ENCODE measurements at places on chromosomes 4 and X.

DNA sequence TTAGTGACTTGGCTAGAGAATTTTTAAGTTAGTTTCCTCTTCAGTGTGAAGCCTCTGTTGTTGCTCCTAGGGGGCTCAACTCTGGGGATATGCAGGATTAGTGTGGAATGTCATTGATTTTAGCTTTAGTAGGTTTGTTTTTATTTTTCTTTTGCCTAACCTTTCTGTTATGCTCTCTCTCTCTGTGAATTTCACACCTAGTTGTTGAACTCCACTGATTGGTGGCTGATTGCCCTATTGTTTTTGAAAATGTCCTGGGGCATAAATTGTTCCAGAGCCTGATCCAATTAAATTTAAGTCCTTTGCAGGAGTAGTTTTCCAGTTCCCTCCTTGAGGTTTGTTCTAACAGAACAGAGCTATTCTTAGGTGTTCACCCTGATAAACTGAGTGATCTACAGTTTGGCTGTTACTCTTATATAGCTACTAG lies 393.3 kb upstream of the CTSO start:
- DNase-seq = no peak

GRCh38 chrX:150627957-150628356 lies 59.5 kb downstream of the MTM1 start:
- no peak for DNase-seq

- DNase-seq = peak; percentile 44
Observed at GRCh38 chrX:16695079-16695676, 17.3 kb downstream of the CTPS2 start.

DNA sequence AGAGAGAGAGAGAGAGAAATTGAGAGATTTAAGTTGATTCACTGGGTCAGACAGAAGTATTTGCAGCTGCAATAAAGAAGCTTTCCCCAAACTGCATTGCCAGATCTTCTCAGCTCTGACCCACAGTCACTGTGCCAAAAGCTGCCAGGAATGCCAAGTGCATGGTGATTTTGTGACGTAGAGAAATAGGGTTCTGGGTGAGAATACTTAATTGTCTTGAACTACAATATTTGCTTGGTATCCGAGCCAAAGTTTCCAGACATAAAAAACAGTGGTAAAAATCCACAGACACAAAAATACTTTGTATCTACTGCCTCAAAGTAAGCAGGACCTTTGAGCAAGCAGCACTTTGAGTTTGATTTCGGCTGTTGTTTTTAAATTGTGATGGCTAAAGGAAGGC lies 331.1 kb downstream of the GRID2 start:
- no peak for DNase-seq

DNA sequence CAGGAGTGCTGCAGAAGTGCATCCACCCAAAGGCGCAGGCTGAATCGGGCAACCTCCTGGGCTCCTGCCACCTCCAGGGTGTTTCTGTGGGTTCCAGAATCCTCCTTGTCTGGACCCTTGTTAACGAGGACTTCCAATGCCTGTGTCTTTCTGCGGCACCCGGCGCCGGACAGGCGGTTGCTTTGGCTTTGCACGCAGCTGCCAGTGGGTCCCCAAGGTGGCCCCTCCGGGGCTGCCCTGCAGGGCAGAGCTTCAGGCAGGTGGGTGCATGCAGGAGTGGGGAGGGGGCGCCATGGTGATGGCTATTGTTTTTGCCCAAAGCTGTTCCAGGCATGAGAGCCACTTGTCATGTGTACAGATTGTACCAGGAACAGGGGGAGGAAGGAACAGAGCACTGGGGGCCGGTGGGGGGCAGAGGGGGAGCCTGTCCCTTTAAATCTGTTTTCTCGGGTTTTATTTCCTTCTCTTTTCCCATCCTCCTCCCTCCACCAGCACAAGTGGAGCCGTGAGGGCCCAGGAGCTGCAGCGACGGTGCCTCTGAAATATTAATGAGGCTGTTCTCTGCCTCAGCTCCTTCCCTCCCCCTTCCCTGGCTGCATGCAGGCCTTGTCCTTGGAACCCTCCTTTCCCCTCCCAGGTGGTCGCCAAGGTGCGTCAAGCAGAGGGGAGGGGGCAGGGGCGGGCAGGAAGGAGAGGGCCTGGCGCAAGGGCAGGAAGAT lies 13.1 kb downstream of the ATP2B3 start:
- no peak for DNase-seq

GRCh38 chr4:116389139-116389538 lies 696.2 kb downstream of the TRAM1L1 start:
- DNase-seq = no peak

DNA sequence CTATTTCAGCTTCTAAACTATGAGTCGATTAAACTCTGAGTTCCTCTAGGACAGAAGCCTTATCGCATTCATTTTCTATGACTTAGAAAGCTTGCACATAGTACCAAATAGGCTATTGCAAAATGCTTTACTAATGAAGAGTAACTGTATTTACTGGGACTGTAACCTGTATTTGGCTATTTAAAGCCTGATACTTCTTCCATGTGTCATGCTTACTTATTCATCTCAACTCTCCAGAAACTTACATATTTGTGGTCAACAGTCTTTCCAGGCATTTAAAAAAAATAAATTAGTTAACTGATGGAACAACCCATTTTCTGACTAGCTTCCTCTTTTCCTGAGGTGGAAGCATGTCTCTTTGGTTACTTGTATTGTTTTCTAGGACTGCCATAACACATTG lies 467.9 kb downstream of the PCDH11X start:
- no peak for DNase-seq

DNA sequence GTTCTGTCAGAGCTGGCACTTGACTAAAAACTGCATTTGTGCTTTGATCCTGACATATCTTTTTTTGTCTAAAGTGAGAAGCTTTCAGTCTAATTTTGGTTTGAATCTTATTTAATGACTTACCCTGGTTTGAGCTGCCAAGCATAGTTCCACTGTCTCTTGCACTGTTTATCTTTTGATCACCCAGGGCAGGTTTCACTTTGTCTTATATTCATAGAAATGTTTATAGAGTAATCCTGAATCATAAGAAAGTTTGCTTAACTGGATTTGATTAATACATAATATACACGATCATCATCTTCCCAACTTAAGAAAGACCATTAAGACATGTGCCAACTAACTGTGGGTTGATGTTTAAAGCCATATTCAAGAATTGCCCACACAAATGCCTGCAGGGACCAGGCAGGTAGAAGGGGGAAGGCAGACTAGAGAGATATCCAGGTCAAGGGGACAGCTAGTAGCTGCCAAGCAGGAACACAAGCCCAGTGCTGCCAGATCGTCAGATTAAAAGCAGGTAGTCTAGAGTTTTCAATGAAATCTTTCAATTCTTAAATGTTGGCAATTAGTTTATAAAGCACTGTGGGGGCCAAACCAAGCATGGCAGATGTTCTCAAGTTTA lies 1.9 kb downstream of the GK start:
- DNase-seq = no peak

- DNase-seq = no peak
Observed at GRCh38 chrX:80335062-80335830, 85.0 kb upstream of the TENT5D start.

DNA sequence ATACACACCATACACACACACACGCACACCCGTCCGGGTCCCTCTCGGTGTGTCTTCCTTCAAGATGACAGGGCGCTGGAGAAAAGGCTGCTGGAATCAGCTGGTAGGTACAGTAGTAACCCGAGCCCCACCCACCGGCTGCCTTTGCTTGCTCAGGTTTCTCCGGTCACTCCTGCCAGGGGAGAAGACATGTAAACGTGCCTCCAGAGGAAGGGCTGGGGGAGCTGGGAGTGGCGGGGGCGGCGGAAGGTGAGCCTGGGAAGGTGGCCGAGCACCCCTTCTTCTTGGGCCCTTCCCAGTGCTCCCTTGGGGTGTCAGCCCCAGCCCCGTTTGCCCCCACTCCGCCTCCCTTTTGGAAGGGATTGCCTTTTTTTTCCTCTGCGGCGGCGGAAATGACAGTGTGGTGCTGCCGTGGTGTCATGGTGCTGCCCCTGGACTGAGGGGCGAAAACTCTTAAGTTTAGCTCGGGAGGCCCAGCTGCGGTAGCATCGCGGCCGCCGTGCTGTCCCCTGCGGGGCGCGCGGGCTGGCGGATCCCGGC lies at the start of gene MID2:
Gene MID2 (plus strand): TSS at position 169 of the 540 bp plus-strand sequence. CDS start 561 bp downstream, outside the sequence.
- DNase-seq = no peak

DNA sequence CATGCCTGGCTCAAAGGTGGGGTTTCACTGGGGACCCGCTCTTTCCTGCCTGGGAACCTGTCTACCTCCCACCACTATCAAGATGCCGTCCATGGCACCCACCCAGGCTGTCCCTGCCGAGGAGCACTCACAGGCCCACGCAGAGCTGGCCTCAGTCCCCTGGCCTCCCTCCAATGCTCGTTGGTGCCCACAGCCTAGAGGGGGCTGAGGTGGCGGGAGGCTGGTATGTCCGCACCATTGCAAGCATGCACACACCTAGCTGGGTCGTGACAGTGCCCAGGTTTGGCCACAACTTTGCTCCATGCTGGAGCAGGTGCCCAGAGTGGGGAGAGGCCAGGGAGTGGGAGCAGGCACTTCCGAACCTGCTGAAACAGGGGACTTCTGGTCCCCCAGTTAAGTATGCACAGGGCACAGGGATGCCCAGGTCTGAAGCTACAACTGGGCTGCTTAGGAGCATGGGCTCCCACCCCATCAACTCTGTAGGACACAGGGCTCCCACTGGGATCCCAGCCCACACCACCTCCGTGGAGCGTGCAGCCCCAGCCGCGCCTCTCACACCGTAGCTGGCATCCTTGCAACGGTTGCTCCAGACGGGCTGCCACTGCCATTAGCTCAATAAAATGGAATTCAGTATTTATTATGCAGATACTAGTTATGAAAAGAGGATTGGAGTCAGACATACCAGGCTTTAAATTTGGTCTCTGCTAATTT lies 1376.1 kb upstream of the TENM3 start:
- DNase-seq = no peak

- DNase-seq = no peak
Observed at GRCh38 chrX:54978448-54978847, 15.5 kb downstream of the PFKFB1 start.

DNA sequence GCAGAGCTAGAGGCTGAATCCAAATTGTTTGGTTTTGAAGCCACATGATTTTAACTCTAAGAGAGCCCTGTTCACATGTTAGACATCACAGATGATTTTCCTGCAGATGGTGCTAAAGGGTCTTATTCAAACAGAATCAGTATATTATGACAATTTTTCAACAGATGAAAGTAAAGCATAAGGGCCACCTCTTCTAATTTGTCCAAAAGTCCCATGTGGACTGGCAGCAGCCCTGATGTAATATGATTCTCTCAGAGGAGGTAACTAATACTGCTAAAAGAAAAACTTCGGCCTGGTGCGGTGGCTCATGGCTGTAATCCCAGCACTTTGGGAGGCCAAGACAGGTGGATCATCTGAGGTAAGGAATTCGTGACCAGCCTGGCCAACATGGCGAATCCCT lies 26.0 kb upstream of the SETD7 start:
- DNase-seq = no peak

DNA sequence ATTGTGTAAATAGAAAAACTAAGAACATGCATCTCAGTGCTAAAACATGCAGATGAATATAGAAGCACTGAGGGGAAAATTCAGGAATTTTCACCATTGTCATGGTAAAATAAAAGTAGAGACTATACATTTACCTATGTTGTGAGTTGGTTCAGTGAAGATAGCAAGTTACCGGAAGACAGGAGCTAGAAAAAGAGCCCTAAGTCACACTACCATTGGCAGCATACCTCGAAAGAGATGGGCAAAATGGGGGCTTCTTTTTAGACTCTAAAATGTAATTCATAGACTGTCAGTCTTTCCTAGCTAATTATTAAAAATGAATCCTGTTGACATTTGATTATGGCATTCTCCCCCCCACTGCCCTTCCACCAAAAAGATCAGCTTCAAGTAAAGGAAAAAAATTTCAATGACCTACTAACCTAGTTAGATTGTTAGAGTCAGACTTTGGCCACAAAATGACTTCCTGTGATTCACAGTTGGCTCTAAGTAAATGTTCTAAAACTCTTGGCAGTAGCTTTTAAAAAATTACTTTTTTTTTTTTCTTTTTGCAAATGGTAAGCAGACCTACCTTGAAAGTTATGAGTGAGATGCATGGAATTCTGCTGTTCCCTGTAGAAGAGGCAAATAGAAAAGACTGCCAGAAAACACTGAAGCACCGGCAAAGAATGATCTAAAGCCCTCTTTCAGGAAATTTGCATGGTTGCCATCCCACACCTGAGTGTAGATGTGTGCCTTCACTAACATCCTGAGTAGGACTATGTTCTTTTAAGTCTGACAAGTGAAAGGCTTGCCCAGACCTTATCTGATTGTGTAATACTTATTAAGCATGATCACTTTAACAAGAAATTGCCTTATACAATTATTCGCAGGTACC lies 26.4 kb upstream of the ARSJ start:
- DNase-seq = no peak

GRCh38 chrX:30150196-30150895 lies 65.0 kb upstream of the MAGEB2 start:
- no peak for DNase-seq
